ENCODE measurements at places on chromosomes 4 and X.

DNA sequence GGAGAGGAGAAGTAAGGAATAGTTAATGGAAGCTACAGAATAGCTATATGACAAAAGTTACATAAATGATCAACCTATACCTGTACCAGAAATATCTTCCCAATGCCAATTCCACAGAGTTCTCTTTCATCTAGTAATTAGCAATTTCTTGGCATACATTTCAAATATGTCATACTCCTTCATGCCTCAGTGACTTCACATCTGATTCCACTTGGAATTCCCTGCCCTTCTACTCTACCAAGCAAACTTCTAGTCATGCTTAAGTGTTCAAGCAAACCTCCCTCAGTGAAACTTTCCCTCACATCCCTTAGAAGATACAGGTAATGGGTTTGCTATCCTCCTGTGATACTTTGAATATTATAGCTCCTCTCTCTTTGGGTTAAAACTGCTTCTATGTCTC lies 127.1 kb downstream of the KLHL13 start:
- no peak for DNase-seq

GRCh38 chrX:30957753-30958152 lies 68.7 kb upstream of the TAB3 start:
- DNase-seq, result no peak

DNA sequence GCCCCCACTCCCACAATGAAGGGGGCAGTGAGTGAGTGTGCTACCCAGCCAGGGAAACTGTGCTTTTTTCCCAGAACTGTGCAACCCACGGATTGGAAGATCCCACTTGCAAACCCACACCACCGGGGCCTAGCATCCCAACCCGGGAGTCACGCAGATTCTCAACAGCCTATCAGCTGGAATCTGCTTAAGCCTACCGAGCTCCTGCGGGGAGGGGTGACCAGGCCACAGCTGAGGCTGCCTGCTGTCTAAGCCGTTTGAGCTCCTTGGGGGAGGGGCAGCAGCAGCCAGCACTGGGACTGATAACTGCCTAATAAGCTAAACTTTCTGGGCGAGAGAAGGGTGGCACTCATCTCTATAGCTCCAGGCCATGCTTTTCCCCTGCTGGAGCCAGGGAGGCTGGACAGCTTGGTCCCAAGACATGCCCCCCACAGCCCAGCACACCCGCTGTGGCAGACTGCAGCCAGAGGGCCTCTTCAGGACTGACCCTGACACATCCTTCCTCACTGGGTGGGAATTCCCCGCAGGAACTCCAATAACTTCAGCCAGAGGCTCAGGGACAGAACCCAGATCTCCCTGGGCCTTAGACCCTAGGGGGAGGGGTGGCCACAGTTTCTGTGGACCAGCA lies 161.3 kb upstream of the MAGEB18 start:
- no peak for DNase-seq

GRCh38 chr4:4673070-4673469 lies 131.2 kb upstream of the STX18 start:
- no peak for DNase-seq

- DNase-seq, result no peak
These were observed 269.4 kb upstream of the FAT4 start for GRCh38 chr4:125045311-125045710.

DNA sequence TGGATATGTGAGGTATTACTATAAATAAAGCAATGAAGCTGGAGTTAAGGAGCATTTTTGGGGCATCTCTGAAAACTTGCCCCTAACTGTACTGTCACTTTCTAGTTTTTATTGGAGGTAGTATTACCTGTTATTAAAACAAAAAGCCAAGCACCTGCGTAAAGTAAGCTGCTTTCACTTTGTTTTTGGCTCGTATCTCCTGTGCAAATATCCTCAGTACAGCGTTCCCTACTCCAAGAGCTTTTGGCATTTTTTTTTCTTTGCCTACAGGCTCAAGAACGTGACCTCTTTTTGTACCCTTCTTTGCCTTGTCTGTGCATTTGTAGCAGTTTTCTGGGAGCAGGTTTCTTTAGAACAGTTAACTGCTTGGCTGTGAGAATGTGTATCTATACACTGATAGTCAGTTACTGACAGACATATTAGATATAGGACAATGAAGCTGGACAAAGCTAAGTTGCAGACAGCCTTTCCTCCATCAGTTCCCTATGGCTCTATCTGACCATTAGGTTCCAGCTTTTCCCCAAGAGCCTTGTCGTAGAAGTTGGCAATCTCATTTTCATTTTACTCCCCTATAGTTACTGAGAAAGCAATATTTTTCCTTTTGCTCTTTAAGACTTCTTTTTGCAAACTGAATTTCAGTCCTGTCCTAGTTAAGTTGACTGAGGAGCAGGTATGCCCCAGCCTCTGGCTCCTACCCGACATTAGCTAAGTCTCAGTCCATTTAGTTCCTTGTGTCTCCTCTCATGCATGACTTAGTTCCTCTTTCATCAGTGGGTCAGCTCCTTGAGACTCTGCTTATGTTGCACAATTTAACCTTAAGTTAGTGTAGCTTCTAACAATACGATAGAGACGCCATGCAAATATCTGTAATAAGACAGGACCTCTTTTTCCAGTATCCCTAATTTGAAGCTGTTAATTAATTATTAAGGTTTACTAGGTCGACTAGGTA lies 71.5 kb upstream of the HPRT1 start:
- no peak for DNase-seq

- no peak for DNase-seq
These were observed 61.9 kb upstream of the DAPP1 start for GRCh38 chr4:99754756-99755155.

DNA sequence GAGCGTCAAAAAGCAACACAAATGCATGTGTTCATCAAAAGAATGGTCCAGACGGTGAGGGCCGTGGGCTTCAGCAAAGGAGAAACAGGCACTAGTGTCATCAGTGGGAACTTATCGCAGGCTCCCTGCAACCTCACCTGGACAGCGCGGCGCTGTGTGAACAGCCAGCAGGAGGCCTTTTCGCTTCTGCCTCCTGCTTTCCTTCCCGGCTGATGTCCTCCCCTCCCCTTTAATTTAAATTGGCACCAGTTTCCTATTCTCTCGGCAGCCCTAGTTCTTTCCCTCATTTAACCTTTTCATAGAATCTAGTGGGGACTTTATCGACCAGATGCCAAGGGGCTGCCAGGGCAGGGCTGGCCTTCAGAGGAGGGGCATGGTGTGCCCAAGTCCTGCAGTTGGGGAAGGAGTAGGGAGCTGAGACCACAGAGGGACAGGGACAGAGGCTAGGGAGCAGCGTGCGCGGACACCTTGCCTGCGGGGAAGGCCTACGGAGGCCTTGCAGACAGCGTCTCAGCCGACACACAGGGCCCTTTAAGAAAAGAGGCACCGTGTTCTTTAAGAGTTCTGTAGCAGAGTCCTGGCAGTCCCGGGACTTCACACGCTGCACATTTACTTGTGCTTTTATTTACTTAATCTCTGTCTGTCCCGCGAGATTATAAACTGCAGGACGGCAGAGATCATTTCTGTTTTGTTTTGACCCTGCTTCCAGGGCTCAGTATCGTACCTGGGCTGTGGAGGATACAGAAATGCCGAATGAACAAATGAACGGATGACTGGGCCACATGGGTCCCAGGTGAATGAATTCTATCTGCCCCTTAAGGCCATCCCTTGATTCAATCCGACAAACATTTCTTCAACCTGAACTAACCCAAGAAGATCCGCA lies 8.4 kb upstream of the SORBS2 start:
- DNase-seq, result no peak

DNA sequence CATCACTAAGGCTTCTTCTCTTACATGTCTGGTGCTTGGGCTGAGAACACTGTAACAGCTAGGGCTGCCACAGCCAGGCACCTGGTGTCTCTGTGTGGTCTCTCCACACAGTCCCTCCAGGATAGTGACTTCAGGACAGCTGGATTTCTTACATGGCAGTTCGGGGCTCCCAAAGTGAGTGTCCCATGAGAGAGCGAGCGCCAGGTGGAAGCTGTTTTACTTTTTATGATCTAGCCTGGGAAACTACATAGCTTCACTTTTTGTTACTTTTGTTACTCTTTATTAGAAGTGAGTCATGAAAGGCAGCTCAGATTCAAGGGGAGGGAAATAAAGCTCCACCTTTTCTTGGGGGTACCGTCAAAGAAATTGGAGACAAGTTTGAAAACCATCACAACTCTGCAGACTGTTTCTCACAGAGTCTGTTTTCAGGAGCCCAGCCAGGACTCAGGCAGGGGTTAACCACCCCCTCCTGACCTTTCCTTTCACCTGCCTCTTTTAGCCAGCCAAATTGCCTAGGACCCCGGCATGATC lies 373.0 kb downstream of the MID1IP1 start:
- DNase-seq, result no peak
